ENCODE measurements at places on chromosomes 2 and 18. TPM values are rescaled to one million over a fixed set of nuclear protein-coding genes. Genes with fewer than 3 reads are reported as not detected.

DNA sequence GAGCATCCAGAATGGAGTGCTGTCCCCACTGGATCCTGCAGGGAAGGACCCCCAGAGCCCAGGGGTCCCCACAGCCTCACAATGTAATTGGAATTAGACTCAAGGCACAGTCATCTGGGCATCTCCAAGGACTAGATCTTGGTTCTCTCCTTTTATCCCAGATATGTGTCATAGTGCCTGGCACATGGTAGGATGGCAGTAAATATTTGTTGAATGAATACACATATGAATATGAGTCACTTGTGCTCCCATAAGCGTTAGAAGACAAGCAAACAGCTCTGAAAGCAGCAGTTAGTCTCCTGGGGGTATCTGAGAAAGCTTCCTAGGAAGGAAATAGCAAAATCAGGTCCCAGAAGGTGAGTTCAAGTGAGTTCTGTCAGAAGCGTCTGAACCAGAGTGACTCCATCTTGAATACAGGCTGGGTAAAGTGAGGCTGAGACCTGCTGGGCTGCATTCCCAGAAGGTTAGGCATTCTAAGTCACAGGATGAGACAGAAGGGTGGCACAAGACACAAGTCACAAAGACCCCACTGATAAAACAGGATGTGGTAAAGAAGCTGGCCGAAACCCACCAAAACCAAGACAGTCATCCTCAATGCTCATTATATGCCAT, 234.1 kb upstream of the ID2 start:
- H3K4me3 ChIP-seq: no peak overlapping the region
- no peaks in the 10 kb centered on the region for H3K36me3 ChIP-seq
- H3K27ac ChIP-seq: no peak overlapping the region
- peaks cover 7% of the 10 kb centered on the region for H3K4me1 ChIP-seq
- H3K27me3 ChIP-seq: no peaks in the 10 kb centered on the region

- no peaks in the 10 kb centered on the region for H3K36me3 ChIP-seq
- H3K27ac ChIP-seq: no peak overlapping the region
- no peaks in the 10 kb centered on the region for H3K27me3 ChIP-seq
- no peak overlapping the region for H3K4me3 ChIP-seq
These were observed 276.0 kb downstream of the MTX2 start for GRCh38 chr2:176544991-176545956.

- no peak for DNase-seq
- H3K27ac ChIP-seq: no peak overlapping the region
- peaks cover 13% of the 10 kb centered on the region for H3K36me3 ChIP-seq
- H3K27me3 ChIP-seq: no peaks in the 10 kb centered on the region
These were observed 14.0 kb downstream of the CAPN10 start for GRCh38 chr2:240600451-240600961.

- H3K4me1 ChIP-seq: no peaks in the 10 kb centered on the region
- H3K27me3 ChIP-seq: no peaks in the 10 kb centered on the region
- no peaks in the 10 kb centered on the region for H3K36me3 ChIP-seq
- no peak overlapping the region for H3K4me3 ChIP-seq
These were observed 105.9 kb downstream of the LYPD1 start for GRCh38 chr2:132564065-132564464.

HES6 gene
- polyA plus RNA-seq: 1.0 TPM

GRCh38 chr2:60068755-60069154, 484.7 kb downstream of the BCL11A start:
- H3K4me3 ChIP-seq: no peak overlapping the region
- H3K27me3 ChIP-seq: no peaks in the 10 kb centered on the region
- no peak overlapping the region for H3K27ac ChIP-seq

- H3K4me3 ChIP-seq: no peak overlapping the region
- peak; percentile 77 for DNase-seq
- no peaks in the 10 kb centered on the region for H3K27me3 ChIP-seq
- no peaks in the 10 kb centered on the region for H3K36me3 ChIP-seq
These were observed 24.5 kb upstream of the LPIN2 start for GRCh38 chr18:3037423-3037915.

GRCh38 chr18:5481621-5482020, 62.2 kb downstream of the EPB41L3 start:
- H3K36me3 ChIP-seq: no peaks in the 10 kb centered on the region
- H3K27me3 ChIP-seq: no peaks in the 10 kb centered on the region
- DNase-seq: no peak
- H3K4me3 ChIP-seq: no peak overlapping the region
- H3K27ac ChIP-seq: no peak overlapping the region

GRCh38 chr2:12717191-12718014, 667 bp downstream of the TRIB2 start:
- H3K27me3 ChIP-seq: no peaks in the 10 kb centered on the region
- peak overlapping the region; percentile 87 for H3K4me3 ChIP-seq
- H3K4me1 ChIP-seq: peaks cover 3% of the 10 kb centered on the region
- no peak for DNase-seq
- H3K27ac ChIP-seq: no peak overlapping the region

HOXD10 gene
- polyA plus RNA-seq: not detected

DNA sequence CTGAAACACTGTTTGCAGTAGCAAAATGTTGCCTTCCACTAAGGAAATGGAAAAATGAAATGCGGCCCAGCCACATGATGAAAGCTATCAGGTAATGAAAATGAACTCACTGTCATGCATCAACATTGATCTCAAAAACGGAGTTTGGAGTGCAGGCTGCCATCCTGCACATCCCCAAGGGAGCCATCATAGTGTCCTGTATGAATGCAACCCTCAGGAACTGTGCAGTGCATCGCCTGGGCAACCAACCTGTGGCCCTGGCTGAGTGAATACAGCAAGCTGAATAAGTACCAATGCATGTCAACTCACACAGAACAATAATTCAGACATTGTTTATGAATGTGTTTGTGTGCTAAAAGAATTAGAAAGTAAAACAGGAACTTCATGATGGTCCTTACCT, 23.1 kb upstream of the TXNDC2 start:
- no peak overlapping the region for H3K27ac ChIP-seq
- H3K36me3 ChIP-seq: no peaks in the 10 kb centered on the region
- peaks cover 7% of the 10 kb centered on the region for H3K4me1 ChIP-seq
- no peaks in the 10 kb centered on the region for H3K27me3 ChIP-seq
- DNase-seq: no peak

- no peaks in the 10 kb centered on the region for H3K36me3 ChIP-seq
- no peak overlapping the region for H3K27ac ChIP-seq
- no peaks in the 10 kb centered on the region for H3K4me1 ChIP-seq
- no peaks in the 10 kb centered on the region for H3K27me3 ChIP-seq
These were observed 66.0 kb upstream of the MGAT4A start for GRCh38 chr2:98796775-98797544.

ABCG8 gene
- not detected for polyA plus RNA-seq

DNA sequence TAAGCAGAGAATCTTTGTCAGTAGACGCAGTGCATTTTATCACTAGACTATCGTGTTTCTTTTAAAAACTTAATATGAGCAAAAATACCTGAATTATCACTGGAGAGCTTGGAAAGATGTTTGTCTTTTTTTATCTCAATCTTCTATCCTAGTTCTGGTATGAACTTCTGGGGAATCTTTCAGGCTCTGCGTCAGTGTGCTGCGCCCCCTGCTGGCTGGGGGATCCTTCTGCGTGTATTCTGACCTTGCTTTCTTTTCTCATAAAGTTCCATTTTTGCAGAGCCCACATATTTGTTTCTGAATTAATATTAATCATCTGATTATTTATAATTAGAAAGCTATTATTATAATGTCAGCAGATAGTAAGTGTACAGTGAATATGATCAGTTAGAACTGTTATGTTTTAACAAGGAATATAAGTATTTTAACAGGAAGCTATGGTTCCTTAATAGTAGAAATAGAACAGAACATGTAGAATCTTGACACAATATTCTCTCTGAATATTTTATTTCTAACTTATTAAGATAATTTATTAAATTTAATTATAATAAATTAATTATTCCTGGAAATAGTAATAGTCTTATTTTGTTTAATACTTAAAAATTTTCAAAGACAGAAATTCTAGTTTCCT, 945.0 kb upstream of the CRIM1 start:
- no peaks in the 10 kb centered on the region for H3K4me1 ChIP-seq
- peak; percentile 1 for DNase-seq
- H3K27ac ChIP-seq: no peak overlapping the region
- no peaks in the 10 kb centered on the region for H3K36me3 ChIP-seq
- no peak overlapping the region for H3K4me3 ChIP-seq
- no peaks in the 10 kb centered on the region for H3K27me3 ChIP-seq

DNA sequence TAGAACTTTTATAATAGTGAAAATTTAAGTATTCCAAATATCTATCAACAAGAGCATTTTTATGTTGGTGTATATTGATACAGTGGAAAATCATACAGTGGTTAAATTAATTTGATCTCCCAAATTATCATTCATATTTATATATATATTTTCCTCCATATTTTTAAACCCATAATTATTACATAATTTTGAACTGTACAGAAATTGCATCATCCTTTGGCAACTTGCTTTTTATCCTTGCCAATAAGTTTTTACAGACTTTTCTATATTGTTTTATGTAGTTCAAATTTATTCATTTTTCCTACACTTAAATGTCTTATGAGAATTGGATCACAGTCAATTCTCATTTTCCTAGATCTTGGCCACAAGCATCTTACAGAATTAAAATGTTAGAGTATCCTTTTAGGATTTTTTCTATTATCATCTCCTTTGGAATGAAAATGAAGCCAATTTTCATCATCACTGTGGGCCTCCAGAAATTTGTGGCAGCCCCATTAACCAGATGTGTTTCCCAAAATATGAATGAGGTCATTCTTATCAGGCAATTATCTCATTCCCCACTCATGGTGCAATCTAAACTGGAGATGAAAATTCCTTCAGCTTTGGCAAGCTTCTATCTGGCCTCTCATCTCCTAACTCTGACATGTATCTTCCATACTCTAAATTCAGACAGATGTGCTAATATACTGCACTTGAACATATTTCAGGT, 94.2 kb upstream of the DLGAP1 start:
- no peaks in the 10 kb centered on the region for H3K4me1 ChIP-seq
- no peaks in the 10 kb centered on the region for H3K27me3 ChIP-seq

GBX2 gene
- polyA plus RNA-seq: not detected

GRCh38 chr2:74416778-74417177, 4.6 kb downstream of the C2orf81 start:
- no peaks in the 10 kb centered on the region for H3K36me3 ChIP-seq
- no peaks in the 10 kb centered on the region for H3K27me3 ChIP-seq
- no peak overlapping the region for H3K27ac ChIP-seq
- H3K4me3 ChIP-seq: no peak overlapping the region

DNA sequence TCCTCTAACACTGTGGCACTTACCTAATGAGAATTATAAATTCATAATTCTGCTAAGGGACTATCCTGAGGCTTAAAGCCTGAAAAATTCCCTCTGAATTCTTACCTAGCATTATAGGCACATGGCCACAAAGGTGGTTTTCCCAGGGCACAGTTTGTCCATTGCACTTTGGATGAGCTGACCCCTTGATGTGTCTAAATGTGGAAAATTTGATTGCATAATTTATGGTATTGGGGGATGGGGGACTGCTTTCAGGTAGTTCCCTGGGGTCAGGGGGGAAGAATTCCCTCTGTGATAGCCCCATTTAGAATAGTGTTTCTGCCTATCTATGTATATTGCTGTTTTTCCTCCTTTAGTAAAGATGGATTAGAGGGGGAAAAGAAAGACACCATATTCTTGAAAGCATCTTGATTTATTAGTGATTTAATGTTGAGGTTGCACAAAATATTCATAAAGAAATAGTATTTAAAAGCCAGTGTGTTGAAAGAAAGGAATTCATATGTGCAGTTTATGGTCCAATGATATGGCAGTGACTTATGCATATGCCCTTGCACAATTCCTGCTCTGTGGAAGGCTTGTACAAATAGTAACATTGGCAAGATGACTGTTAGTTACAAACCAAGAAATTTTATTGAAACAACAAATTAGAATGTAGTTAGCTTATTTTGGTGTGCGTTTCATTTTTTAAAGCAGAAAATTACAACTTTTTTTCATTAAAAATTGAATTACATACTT, 8.7 kb upstream of the HTR2B start:
- no peak overlapping the region for H3K27ac ChIP-seq
- DNase-seq: no peak
- no peaks in the 10 kb centered on the region for H3K36me3 ChIP-seq

DNA sequence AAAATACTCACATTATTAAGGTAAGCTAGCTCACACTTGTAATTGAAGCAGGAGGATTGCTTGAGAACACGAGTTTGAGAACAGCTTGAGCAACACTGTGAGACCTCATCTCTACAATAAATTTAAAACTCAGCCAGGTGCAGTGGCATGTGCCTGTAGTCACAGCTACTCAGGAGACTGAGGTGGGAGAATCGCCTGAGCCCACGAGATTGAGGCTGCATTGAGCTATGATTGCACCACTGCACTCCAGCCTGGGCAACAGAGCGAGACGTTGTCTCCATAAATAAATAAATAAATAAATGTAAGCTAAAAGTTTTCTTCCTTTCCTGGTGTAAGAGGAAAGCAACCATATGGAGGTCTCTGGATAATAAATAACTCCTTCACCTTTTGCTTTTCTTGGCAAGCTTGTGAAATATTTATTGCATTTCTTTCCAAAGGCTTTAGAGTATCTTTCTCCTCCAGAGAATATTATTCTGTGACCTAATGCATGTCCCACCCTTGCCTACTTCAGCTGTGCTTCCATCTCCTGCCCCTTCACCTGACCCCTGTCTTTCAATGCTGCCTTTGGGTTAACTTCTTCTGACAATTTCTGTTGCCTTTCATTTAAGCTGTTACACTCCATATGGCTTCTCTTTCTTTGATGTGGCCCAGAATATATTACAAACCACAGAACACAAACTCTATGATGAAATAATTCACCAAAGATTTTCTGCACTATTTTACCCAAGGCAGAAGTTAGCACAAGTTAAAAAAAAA, 280.7 kb upstream of the RND3 start:
- no peaks in the 10 kb centered on the region for H3K4me1 ChIP-seq
- H3K36me3 ChIP-seq: no peaks in the 10 kb centered on the region
- H3K4me3 ChIP-seq: no peak overlapping the region
- no peak for DNase-seq
- H3K27me3 ChIP-seq: no peaks in the 10 kb centered on the region

- no peaks in the 10 kb centered on the region for H3K4me1 ChIP-seq
- H3K36me3 ChIP-seq: no peaks in the 10 kb centered on the region
- DNase-seq: no peak
These were observed 271.8 kb upstream of the HS6ST1 start for GRCh38 chr2:128590309-128591021.

GKN1 gene
- polyA plus RNA-seq: not detected

- H3K27me3 ChIP-seq: no peaks in the 10 kb centered on the region
- peaks cover 29% of the 10 kb centered on the region for H3K4me1 ChIP-seq
- no peaks in the 10 kb centered on the region for H3K36me3 ChIP-seq
These were observed 11.7 kb downstream of the SGPP2 start for GRCh38 chr2:222436040-222436413.

NIFK gene
- 182 TPM for polyA plus RNA-seq

Data from GM12878 (cell line).